ENCODE measurements at places on chromosomes 3 and 15.

GRCh38 chr15:89680282-89680873 lies 1.2 kb upstream of the PLIN1 start:
- no peak for DNase-seq

GRCh38 chr3:16589120-16589519 lies 16.1 kb downstream of the DAZL start:
- DNase-seq, result no peak

DNA sequence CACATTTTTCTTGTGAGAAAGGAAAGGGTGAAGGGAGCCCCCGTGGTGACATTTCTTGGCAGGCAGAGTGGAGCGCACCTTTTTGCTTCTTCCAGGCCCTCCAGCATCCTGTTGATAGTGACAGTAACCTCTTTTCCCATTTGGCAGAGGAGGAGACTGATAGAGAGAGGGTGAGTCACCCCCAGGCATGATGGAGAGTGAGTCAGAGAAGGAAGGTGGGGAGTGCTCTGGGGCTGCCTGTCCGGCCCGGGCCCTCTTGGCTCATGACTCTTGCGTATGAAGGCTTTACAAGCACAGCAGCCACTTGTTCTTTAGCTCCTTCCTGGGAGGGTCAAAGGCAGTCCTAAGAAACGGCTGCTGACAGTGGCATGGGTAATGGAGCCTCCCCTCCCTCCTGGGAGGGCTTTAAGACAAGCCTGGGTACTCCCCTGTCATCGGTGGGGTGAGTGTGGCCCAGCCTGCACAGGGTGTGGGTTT lies 16.0 kb downstream of the ANKRD63 start:
- DNase-seq, result no peak

GRCh38 chr15:35728219-35728940 lies 182.4 kb upstream of the DPH6 start:
- DNase-seq, result no peak

DNA sequence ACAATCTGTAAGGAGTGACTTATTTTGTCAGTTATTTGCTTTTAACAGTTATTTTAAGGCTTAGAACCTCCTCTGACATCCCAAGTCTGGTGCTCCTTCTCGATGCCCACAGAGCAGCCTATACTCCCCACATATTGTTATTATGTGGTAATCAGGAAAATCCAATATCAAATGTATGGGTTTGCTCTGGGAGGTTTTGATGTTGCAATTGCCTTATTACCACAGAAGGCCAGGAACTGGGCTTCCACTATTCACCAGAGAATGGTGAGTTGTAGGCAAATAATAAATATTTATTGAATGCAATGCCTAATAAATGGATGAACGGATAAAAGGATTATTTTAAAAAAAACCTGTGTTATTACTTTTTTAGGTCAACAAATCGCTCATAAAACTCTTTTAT lies 12.2 kb downstream of the NEK10 start:
- DNase-seq, result no peak

DNA sequence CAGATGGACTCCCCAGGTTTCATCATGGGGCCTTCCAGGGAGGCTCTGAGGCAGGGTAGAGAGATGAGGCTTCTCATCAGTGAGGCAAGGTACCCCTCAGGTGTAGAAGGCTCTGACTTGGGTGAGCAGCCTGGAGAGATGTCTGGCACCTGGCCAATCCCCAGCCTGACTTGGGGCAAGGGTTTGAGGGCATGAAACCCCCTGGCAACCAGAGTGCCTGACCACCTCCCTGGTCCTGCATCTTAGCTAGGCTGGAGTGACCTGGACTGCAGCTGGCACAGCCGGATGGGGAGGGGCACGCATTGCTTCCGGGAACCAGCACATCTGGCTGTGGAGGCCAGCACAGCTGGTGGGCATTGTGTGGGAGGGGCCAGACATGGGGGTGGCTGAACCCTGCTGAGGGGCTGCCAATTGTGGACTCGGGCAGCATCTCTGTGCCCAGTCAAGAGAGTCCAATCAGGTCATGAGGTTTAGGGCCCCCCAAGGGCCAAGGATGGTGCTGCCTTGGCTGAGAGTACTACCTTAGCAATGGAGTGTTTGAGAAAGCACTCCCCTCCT lies 1.9 kb downstream of the ZBTB47 start:
- no peak for DNase-seq

DNA sequence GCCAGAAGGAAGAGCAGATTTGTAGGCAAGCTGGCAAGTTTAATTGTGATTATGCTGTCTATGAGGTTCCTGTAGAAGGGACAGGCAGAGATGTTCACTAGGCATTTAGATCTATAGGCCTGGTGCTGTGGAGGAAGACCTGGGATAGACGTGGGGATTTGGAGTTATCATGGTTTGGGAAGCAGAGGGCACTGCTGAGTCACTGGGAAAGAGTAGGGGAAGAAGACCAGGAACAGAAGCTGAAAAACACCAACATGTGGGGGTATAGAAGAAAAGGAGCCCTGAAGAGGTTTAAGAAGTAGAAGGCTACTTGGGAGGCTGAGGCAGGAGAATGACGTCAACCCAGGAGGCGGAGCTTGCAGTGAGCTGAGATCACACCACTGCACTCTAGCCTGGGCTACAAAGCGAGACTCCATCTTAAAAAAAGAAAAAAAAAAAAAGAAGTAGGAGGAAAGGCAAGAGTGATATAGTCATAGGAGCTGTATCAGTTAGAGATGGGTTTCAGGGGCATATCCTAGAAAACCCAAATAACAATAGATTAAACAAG lies 19.3 kb downstream of the GRK7 start:
- no peak for DNase-seq

- no peak for DNase-seq
Measured at GRCh38 chr3:156413293-156413892, 141.5 kb downstream of the SSR3 start.

GRCh38 chr15:52362497-52362896 lies 66.9 kb upstream of the MYO5C start:
- DNase-seq, result no peak

- no peak for DNase-seq
Measured at GRCh38 chr15:52349052-52349700, 53.6 kb upstream of the MYO5C start.
